ENCODE measurements at places on chromosomes 1 and 21.
A peak's percentile ranks its signal among the peaks of the same experiment; 100 is the strongest.

DNA sequence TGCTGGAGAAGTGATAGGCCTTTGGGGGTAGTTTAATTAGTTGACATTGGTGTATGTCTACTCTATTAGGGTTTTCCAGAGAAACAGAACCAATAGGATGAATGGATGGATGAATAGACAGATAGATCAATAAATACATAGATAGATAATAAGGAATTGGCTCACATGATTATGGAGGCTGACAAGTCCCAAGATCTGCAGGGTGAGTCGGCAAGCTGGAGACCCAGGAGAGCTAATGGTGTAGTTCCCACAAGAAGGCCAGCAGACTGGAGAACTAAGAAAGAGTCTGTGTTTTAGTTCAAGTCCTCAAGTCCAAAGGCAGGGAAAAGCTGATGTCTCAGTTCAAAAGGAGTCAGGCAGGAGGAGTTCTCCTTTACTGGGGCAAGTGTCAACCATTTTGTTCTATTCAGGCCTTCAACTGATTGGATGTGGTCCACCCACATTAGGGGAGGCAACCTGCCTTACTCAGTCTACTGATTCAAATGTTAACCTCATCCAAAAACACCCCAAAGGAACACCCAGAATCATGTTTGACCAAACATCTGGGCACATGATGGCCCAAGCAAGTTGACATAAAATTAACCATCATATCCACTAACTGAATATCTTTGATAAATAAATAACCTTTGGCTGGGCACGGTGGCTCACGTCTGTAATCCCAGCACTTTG, 4.5 kb upstream of the SDE2 start:
- no peak for DNase-seq

- DNase-seq, result no peak
Observed at GRCh38 chr21:18245464-18245967, 883 bp downstream of the CHODL start.

DNA sequence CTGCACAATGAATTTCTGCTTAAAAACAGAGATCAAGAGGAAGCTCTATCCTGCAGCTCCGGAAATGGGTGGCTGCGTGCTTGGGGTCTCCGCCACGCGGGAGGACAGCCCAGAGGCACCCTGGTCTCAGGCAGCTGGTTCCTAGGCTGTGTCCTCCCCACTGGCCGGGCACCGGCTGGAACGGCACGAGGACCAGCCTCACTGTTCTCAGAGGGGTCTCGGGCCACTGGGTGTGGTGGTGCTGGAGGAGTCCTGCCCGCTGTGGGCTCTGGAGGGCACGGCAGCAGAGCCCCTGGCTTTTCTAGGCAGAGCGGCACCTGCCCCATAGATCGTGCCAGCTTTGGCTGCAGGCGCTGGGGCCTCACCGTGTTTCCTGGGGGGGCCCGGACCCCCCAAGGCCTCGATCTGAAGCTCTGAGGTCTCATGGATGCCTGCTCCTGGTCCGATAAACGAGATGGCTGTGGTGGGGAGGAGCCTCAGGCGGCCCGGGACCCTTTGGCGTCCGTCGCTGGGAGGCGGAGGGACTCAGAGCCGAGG, 8.2 kb upstream of the RNF223 start:
- DNase-seq, result no peak

DNA sequence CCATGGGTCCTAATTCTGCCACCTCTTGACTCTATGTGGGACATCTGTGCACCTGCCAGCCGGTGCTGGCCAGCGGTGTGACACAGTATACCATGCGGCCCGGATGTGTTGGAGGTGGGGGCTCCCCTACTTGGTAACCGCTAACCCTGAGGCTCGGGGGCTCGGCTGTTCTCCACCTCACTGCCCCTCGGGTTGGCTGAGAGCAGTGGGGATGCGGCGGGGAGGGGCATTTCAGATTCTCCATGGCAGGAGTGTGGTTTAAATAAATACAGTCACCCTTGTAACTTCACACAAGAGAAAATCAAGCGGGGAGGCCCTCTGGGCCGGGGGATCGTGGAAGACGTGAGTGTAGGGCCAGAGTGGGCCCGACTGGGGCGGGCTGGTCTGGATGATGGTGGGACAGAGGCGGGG, 11.0 kb downstream of the KRTAP10-1 start:
- no peak for DNase-seq

DNA sequence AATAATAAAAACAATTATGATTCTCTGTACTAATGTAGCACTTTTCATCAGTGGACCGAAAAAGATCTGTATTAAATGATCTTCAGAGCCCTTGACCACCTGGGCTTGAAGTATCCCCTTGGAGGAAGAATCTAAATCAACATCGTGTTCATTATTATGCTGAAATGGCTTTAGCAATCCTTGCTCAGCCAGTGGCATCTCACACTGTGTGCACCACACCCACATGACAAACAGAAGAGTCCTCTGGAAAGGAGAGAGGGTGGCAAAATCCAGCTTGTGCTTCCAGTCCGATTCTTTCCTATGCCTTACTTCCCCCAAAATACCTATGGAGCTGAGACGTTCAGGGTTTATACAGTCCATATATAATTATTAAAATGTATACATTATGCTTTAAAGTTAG, 318.5 kb upstream of the RUNX1 start:
- DNase-seq, result no peak

DNA sequence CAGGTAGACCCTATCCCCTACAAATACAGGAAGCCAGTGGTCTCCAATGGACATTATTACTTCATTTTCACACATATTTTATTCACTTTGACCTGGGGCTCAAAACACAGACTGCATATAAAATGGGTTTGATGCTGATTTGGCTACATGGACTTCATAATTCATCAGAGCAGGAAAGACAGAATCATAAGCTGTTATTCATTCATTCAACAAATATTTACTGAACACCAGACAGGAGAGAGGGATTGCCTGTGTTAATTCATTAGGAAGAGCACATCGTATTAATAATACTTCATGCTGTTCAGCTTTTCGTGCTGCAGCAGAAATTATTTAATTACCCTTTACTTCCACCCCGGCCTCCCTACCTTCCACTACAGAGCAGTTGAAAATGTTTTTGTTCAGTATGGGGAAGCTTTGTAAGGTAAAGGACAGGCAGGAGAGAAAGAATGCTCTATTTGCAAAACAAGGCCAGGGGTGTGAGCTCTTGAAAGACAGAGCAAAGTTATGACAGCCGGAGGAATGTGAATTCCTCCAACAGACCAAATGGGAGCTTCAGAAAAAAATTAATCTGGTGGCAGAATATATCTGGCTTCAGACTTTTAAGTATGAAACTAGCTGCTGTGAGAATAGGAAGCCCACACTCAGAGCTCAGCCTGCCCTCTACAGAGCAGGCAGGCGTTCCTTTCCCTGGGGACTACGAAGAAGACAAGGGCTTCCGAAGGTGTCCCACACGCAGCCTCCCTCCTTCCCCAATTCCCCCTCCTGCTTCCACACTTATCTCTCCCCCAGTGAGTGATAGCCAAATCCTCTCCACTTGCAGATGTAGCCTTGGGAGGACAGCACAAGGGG, 58.0 kb downstream of the MDM4 start:
- no peak for DNase-seq

GRCh38 chr1:187566354-187566753, 737.6 kb downstream of the PLA2G4A start:
- no peak for DNase-seq

DNA sequence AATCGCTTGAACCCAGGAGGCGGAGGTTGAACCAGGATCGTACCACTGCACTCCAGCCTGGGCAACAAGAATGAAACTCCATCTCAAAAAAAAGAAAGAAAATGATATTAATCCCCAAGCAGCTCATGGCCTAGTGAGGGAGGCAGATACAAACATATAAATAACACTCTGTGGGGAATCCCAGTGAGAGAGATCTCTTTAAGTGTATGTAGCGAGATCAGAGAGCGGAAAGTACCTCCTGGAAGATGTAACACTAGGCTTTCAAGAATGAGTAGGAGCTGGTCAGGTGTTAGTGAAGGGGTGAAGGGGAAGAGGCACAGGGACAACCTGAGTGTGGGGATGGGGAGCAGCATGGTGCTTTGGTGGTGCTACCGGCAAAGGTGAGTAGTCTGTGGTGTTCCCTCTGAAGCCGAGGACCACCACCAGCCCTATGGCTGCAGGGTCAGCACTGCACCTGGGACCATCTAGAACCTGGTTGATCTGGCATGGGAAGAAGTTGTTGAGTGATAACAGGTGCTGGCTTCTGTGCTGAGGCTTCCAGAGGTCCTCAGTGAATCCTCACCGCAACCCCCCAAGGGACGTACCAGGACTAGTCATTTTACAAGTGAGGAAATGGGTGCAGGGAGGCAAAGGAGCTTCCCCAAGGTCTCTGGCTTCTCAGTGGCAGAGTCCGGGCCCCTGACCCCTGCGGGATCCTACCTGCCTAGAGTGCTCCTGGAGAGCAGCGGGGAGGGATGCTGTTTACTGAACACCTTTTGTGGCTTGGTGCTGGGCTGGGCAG, 367.6 kb upstream of the VAMP3 start:
- DNase-seq, result no peak

- no peak for DNase-seq
Observed at GRCh38 chr1:161153176-161153575, 602 bp upstream of the UFC1 start.

GRCh38 chr1:12232221-12232620, 2.4 kb downstream of the VPS13D start:
- no peak for DNase-seq

- peak; percentile 41 for DNase-seq
Observed at GRCh38 chr1:164786980-164787833, 228.2 kb downstream of the PBX1 start.

GRCh38 chr1:190429932-190430331, 47.7 kb downstream of the BRINP3 start:
- DNase-seq, result no peak

DNA sequence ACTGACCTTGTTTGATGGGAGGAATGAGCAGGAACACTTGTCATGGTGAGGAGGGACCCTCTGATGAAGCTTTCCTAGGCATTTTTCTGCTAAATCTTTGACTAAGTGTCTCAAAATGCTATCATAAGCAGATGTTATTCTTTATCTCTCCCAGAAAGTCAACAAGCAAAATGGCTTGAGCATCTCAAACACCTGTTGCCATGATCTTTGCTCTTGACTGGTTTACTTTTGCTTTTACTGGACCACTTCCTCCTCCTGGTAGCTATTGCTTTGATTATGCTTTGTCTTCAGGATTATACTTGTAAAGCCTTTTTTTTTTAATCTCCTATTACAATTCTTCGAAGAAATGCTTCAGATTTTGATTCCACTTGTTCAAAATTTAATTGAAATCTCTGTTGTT, 157.4 kb downstream of the GPR52 start:
- no peak for DNase-seq

- DNase-seq, result no peak
Observed at GRCh38 chr1:48775831-48776392, 779 bp downstream of the BEND5 start.

GRCh38 chr21:28229814-28230213, 762.9 kb downstream of the LTN1 start:
- DNase-seq, result no peak

DNA sequence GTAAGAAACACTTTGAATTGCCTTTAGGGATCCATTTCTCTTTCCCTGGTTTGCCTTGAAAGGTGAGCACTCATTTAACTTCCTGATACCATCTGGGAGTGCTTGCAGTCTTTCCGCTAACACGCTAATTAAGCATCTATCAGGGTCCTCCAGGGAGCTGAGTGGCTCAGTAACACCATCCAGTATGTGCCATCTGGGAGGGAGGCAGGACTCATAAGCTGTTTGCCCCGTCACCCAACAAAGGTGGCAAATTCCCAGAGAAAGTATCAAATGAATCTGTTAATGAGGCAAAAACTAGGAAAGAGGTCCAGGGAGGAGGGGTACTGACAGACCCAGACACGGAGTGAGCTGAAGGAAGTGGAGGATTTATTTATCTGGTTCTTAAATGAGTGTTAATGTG, 430.9 kb downstream of the HLX start:
- no peak for DNase-seq

GRCh38 chr1:175530622-175531375, 212.6 kb downstream of the TNR start:
- DNase-seq, result no peak

- DNase-seq, result no peak
Observed at GRCh38 chr1:41890825-41891198, 27.9 kb downstream of the HIVEP3 start.

DNA sequence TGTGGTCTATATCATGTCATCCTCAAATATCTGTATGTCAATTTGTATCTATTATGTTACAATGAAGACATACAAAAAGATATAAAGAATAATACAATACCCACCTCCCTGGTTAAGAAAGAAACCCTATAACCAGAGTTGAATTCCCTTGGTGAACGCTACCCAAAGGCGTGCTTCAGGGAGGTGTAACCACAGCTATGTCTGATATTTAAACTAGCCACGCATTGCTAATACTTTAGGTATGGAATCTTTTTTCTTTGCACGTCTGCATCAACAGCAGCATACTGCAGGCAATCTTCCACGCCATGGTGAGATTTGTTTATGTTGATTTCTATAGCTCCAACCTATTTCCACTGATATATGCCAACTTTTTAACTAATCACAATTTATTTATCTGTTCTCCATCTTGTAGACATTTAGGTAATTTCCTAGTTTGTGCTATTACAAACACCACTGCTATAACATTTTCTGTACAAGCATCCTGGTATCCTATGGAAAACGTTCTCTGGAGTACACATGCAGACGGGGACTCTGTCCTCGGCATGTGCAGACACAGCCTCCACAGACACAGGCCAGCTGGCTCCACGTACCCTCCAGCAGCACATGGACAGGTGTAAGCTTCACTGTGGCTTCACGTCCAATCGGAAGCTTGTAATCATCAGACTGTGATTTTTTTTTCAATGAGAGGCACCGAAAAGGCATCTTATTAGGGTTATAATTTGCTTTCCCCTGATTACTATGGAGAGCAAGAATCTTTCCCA, 58.5 kb downstream of the HSF2BP start:
- no peak for DNase-seq

DNA sequence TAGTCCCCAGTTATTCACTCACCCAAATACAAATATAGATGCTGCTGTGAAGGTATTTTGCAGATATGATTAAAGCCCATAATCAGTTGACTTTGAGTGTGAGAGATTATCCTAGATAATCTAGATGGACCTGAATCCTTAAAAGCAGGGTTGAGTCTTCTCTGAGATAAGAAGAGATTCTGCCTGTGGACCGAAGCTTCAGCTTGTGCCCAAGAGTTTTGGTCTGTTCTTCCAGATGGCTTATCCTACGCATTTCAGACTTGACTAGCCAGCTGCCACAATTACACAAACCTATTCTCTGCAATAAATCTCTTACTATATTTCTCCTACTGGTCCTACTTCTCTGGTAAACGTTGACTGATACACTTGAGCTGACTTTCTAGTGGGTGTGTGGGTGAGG, 145.1 kb downstream of the KCNJ6 start:
- no peak for DNase-seq

GRCh38 chr1:91846007-91846638, 39.8 kb downstream of the TGFBR3 start:
- DNase-seq, result no peak

GRCh38 chr1:40627987-40628902, 37.2 kb downstream of the RIMS3 start:
- no peak for DNase-seq

Measured in stimulated activated CD4-positive, alpha-beta T cell treated with anti-CD3 and anti-CD28 coated beads, Interleukin-12 subunit alpha, Interleukin-12 subunit beta, amount 100 ng/mL, for 4 hours (primary cell).